ENCODE measurements at places on chromosomes 16 and 17.
A peak's percentile ranks its signal among the peaks of the same experiment; 100 is the strongest.

DNA sequence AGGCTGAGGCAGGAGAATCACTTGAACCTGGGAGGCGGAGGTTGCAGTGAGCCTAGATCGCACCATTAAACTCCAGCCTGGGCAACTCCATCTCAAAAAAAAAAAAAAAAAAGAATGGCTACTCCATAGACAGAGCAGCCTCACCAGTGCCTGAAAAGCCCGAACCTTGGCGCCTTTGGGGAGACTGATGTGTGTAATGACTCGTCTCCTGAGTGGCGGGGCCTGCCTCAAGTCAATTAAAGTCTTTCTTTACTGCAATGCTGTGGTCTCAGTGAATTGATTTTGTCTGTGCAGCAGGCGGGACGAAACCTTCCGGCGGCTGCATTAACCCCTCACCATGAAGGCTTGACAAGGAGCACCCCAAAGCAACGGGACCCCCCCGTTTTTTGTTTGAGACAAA is 3.5 kb upstream of the UQCC4 start:
- DNase-seq, result no peak

DNA sequence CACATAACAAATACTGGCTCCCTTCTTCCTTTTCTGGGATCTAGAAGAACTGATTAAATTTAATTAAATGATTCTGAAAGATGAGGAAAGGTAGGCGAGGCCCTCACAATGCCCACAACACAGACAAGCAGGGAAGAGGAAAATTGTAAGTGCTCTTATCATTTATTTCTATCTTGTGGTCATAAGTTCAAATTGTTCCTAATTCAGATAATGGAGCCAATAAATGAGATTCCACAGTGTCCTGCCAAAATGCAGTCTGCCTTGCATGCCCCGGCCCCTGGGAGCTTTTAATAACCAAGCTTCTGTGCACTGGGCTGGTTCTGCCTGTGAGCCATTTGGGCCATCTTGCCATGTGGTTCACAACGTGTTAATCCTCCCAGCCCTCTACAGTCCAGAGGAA is 97.0 kb downstream of the CMC2 start:
- no peak for DNase-seq

GRCh38 chr17:18917506-18918032 is 34.4 kb upstream of the SLC5A10 start:
- peak; percentile 11 for DNase-seq

DNA sequence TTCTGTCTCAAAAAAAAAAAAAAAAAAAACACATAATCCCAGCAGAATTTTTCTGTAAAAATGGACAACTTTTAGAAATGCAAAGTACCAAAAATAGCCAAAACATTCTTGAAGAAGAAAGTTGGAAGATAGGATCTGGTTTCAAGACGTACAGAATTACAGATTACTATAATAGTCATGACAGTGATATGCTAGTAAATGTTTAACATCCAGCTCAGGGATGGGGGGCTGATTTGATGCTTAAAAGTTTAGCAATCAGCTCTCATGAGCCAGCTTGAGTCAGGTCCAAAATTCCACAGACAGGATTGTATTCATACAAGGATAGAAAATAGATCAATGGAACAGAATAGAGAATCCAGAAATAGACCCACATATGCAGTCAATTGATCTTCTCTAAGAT is 100.5 kb downstream of the CYB561 start:
- DNase-seq, result no peak

- DNase-seq, result peak; percentile 69
Measured at GRCh38 chr16:18969050-18969854, 14.5 kb upstream of the TMC7 start.

- DNase-seq, result no peak
Measured at GRCh38 chr17:73566905-73567782, 77.1 kb downstream of the SDK2 start.

DNA sequence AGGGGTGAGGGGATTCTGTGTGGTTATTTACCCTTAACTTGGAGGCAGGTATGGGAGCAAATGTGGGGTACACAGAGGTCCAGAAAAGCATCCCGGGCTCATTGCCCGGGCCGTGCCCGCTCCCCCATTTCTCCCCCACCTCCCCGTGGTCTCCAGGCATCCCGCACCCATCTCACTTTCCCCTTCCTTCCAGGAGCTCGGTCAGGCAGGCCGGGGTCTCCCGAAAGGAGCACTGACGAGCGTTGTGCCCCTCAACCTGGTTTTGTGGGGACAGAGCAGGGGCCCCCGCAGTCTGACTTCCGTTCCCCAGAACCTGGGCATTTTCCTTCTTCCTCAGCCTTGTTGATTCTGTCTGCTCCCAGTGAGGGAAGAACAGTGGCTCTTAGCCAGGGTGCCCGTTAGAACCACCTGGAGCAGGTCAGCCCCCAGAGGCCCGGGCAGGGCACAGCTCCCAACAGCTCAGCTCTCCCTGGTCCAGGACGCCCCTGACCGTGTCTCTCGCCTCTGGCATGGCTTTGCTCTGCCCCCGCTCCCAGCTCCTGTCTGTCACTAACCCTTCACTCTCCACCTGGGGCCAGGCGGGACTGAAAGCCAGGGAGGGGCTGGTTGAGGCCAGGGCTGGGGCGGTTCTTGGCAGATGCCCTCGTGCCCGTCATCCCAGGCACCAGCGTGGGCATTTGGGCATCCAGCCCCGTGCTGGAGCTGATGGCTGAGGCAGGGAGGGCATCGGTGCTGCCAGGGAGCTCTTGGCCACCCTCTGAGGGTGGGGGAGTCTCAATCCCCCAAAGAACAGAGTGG is 12.5 kb upstream of the NUDT16L1 start:
- no peak for DNase-seq

- DNase-seq, result peak; percentile 39
Measured at GRCh38 chr17:78082988-78083387, 45.6 kb downstream of the TMC6 start.

DNA sequence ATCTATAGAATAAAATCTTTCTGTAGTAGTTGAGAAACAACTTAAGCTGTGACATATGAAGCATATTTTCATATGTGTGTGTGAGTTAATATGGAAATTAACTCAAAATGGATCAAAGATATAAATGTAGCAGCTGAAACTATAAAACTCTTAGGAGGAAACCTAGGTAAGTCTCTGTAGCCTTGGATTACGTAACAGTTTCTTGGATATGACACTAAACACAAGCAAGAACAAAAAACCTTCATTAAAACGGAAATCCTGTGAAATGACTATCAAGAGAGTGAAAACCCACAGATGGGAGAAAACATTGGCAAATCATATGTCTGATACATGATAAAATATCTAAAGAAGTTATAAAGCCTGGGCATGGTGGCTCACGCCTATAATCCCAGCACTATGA is 104.4 kb downstream of the VPS53 start:
- DNase-seq, result no peak

DNA sequence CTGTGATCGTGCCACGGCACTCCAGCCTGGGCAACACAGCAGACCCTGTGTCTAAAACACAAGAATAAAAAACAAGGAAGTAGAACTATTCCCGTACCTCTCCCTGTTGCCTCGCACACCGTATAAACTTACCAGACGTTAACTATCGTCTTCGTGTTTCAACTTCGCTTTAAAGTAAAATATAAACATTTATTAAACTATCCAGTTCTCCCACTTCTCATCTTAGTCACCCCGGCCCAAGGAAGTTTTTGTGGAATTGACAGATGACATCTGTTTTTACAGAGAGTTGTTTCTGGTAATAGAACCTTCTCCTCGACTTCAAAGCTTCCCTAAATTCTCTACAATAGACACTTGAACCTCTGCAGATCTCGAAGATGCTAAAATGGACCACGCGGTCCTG is 83.1 kb downstream of the NXN start:
- DNase-seq, result no peak

DNA sequence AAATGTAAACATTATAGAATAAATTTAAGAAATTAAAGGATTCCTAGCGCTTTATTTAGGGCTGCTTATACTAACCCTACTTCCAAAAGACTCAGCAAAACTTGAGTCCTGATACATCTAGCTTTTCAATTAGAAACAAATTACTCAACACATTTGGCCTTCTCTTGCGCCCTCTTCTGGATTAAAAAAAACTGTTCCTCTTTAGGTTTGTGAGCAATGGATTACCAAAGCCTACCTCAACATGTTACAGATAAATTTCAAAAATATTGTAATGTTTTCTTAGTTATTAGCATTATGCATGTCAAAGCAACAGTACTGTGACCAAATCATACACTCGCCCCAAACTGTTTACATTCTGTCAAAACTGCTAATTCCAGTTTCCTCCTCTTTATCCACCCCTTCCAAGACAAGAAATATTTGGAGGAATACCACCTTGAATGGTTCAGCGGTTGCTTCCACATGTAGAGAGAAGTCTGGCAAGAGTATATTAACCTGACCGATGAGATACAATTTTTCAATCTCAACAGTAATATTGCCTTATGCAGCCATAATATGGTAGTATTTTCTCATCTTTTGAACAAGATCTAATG is 2.7 kb downstream of the NUFIP2 start:
- peak; percentile 85 for DNase-seq

DNA sequence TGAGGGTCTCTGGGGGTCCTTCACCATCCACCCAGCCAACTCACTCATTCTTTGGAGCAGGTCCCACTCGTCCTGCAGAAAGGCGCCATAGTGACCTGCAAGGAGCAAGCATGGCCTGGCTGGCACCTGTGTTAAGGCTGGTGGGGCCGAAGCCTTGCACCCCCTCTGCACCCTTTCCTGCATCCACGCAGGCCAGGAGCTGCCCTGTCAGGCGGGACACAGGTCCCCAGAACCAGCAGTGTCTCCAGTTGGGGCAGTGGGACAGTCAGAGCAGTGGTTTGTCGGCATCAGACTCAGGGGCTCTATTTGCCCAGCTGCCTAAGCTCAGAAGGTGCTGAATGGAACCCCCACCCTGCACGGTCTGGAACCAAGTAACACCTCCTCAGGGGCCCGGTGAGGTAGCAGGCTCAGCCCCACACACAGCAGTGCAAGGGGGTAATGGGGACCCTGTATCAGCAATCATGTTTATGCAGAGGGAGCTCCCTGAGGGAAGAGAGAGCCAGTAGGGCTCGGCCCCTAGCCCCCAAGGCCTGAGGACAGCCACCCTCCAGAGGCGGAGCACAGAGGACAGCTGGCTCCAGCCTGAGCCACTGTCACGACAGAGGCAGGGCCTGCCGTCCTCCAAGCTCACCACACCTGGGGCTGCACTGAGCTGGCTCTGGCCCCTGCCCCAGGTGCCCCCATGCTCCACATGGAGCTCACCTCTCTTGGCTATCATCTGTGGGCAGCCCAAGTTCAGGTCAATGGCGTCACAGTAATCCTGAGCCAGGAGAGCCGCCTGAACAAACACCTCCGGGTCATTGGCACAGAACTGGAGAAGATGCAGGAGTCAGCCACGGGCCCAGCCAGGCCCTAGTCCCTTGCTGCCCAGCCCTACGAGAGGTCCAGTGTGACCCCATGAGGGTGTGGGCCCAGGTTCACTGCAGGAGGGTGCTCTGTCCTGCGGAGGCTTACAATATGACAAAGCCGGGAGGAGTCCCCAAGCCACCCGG is 1.9 kb downstream of the DUS1L start:
- no peak for DNase-seq

GRCh38 chr17:74633326-74633725 is 9.8 kb upstream of the CD300E start:
- DNase-seq, result no peak

GRCh38 chr17:2709183-2709661 is 2.3 kb downstream of the CLUH start:
- DNase-seq, result peak; percentile 32

DNA sequence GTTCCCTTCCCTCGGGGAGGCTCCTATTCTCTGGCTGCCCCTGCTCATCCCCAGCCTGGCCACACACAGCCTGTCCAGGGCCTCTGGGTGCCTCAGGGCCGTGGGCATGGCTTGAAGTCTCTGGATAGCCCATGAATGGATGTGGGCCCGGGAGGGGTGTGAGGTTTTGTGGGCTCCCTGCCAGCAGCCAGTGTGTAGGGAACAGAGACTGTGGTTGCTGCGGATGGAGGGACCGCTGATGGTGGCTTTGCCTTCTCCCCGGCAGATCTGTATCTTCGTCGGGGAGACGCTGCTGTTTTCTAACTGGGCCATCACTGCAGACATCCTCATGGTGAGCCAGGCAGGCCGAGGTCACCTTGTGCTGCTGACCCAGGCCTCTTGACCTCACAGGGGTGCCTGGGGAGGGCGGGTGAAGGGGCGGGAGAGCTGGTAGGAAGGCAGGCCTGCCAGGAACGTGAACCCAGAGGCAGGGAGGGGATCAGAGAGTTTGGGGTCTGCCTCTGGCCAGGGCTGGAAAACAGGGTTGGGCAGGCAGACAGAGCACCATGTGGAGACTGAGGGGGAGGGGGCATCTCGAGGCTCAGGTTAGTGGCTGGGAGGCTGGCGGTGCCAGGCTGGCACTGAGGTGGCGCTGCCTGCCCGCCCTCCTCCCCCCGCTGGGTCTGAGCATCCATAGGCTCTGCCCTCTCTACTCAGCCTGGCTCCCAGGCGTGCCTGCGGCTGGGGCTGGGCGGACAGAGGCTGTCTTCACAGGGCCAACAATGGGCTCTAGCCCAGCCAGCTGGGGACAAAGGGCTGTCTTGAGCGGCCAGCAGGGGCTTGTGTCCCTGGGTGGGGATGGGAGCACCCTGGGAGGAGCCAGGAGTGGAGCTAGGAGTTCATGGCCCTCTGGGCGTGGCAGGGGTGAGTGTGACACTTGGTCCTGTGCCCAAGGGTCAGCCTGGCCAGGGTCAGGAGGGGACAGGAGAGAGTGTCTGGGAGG is 21.4 kb downstream of the MYBBP1A start:
- no peak for DNase-seq

GRCh38 chr17:82334204-82334621 is 647 bp upstream of the SECTM1 start:
- DNase-seq, result no peak

- no peak for DNase-seq
Measured at GRCh38 chr17:63596856-63597586, 3.7 kb upstream of the TACO1 start.

- DNase-seq, result peak; percentile 91
Measured at GRCh38 chr17:28726627-28727491, 826 bp upstream of the TLCD1 start.

GRCh38 chr17:63331301-63332061 is 114.6 kb downstream of the CYB561 start:
- no peak for DNase-seq

GRCh38 chr17:48011405-48012150 is 26.0 kb downstream of the COPZ2 start:
- DNase-seq, result peak; percentile 64

DNA sequence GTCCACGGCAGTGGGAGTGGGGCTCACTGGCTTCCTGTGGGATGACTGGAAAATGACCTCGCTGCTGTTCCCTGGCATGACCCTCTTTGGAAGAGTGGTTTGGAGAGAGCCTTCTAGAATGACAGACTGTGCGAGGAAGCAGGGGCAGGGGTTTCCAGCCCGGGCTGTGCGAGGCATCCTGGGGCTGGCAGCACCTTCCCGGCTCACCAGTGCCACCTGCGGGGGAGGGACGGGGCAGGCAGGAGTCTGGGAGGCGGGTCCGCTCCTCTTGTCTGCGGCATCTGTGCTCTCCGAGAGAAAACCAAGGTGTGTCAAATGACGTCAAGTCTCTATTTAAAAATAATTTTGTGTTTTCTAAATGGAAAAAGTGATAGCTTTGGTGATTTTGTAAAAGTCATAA is 7.8 kb upstream of the RNF213 start:
- peak; percentile 45 for DNase-seq

DNA sequence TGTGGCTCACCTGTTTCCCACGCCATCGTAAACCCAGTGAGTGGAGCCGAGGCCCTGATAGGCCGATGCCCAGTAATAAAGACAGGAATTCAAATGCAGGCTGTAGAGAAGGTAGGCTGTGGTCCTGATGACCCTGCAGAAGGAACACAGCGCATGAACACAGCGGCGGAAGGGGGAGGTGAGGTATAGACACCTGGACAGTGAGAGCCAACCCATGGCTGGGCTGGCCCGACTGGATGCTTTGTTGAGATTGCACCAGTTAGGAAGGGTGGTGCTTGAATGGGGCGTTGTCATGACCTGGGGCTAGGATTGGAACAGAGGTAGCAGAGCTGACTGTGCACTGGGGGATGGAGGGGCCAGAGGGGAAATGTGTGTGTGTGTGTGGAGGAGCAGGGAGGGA is 59.2 kb downstream of the CNGB1 start:
- no peak for DNase-seq
